Activated naive CD4-positive, alpha-beta T cell (primary cell): ENCODE measurements at places on chromosomes 7 and 10.

GRCh38 chr7:109582211-109582610, 1012.5 kb downstream of the DNAJB9 start:
- no peak for DNase-seq

GRCh38 chr10:124090601-124091209, 2.7 kb downstream of the CHST15 start:
- no peak for DNase-seq

DNA sequence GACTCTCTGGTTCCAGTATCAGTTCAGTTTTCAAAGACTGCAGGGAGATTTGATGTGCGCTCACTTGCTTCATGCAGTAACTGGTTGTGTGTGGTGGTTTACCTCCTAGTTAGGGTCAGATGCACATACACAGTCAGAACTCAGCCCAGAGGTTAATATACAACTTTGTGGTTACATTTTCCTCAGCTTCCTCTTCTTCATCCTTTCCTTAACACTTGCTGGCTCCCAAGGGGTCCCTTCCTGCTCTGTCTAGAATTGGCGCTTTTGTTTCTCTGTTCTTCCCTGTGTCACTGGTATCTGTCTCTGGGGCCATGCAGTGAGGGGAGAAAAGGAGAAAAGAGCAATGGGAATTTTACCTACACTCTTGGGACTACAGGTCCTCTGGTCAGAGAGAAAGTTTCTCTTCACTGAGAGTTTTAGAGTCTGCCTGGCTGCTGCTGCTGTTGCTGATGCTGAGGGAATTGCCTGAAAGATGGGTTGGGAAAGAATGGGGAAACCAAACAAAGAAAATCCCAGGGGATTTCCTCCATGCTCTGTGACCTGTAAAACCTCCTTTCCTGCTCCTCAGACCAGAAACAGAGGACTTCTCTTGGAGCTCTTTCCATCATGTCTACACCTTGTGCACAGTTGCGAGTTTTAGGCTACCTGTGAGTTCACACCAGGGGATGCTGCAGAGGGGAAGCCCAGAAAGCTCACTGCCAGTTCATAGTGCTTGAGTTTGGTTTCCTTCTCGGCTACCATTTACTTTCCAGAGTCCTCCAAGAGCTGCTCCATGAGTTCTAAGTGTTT, 74.6 kb downstream of the WDFY4 start:
- DNase-seq: no peak

DNA sequence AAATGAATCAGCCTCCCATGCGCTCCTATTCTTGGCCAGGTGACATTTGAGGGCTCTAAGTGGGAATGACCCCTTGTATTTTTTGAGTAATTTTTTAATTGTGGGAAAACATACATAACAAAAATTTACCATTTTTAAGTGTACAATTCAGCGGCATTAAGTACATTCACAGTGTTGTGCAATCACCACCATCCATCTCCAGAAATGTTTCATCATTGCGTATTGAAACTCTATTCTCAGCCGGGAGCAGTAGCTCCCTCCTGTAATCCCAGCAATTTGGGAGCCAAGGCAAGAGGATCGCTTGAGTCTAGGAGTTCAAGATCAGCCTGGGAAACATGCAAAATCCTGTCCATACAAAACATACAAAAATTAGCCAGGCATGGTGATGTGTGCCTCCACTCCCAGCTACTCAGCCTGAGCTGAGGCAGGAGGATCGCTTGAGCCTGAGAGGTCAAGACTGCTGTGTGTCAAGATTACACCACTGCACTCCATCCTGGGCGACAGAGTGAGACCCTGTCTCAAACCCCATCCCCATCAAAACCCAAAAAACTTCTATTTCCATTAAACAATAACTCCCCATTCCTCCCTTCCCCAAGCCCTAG, 2.5 kb downstream of the ANTXRL start:
- DNase-seq: no peak

DNA sequence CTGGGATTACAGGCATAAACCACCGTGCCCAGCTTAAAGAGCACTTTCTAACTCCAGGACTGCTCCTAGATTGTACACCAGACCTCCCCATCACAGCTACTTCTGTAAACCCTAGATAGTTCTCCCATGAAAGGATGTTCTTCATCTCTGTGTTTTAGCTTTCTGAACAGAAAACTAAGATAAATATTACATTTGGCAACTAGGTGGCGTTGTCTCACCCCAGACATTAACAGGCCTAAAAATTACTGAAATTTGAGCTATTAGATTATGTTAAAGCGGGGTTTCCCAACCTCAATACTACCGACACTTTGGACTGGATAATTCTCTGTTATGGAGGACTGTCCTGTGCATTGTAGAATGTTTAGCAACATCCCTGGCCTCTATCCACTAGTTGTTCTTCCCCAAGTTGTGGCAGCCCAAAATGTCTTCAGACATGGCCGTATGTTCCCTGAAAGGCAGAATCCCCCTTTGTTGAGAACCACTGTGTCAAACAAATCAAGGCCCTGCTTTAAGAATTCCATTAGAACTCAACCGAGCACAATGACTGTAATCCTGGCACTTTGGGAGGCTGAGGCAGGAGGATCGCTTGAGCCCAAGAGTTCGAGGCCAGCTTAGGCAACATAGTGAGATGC, 19.1 kb downstream of the ATOH7 start:
- no peak for DNase-seq

GRCh38 chr10:22489467-22489866, 144.2 kb downstream of the SPAG6 start:
- DNase-seq: no peak

DNA sequence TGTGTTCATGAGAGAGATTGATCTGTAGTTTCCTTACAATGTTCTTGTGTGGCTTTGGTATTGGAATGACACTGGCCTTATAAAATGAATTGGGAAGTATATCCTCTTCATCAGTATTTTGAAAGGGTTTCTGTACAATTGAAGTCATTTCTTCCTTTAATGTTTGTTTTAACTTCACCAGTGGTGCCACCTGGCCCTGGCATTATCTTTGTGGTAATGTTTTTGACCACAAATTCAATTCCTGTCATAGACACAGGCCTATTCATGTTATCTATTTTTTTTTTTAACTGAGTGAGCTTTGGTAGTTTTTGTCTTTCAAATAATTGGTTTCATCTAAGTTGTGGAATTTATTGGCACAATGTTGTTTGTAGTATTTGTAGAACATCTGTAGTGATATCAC, 127.7 kb downstream of the CDK14 start:
- no peak for DNase-seq

DNA sequence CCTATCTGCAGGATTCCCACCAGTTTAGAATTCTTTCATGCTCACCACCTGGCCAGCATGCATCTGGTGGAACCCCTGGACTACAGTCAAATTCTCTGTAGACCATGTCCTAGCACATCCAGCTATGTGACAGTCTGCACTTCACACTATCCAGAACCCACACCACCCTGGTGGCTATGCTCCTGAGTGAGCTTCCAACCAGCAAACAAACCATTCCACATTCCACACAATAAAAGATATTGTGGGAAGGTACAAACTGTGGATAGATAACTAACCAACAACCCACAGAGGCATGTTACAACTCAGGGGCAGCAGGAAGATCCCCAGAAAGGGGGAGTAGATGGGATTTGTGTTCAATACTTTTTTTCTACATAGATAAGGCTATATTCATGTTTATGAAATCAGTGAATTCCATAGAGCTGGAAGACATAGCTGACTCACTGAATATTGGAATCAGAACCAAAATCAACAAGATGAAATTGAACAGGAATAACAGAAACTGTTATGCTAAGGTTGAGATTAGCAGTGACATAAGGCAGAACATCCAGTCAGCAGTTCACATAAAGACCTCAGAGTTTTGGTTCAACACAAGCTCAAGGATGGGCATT, 72.5 kb downstream of the LRRC17 start:
- DNase-seq: no peak

GRCh38 chr10:81848514-81848913, 26.5 kb upstream of the NRG3 start:
- no peak for DNase-seq

GRCh38 chr10:110416776-110417711, 80.7 kb upstream of the DUSP5 start:
- no peak for DNase-seq

- no peak for DNase-seq
Observed at GRCh38 chr10:1778375-1778969, 41.1 kb upstream of the ADARB2 start.
